ENCODE measurements at places on chromosomes 13 and 19.

- DNase-seq: no peak
Observed at GRCh38 chr19:49468199-49468598, 5.8 kb upstream of the FLT3LG start.

DNA sequence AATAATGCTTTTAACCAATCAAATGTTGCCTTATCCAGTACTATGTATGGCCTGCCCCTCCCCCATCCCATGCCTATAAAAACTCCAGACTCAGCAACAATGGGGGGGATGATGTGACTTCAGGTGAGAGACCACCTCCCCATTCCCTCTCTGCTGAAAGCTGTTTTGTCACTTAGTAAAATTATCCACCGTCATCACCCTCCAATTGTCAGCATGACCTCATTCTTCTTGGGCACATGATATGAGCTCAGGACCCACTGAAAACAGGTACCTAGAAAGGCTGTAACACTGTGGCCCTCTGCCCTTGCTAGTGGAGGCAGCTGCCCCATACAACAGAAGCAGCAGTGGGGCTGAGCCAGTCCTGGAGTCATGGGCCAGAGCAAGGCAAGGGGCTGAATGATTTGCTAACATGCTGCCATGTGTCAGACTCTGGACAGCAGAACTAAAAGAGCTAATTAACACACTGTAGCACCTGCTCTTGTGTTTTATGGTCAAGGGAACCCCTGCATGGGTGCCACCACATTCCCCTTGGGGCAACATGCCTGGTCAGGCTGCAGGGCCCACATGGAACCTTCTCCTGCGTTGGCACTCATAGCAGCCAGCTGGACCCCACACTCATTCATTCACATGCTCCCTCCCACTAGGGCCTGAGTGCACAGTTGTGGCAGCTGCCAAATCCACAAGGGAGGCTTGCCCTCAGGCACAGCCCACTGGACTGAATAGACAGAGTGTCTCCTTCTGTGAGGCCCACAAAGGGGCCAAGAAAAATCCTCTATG, 722.2 kb upstream of the PCDH20 start:
- no peak for DNase-seq

GRCh38 chr19:17909003-17909732, 23.6 kb upstream of the CCDC124 start:
- no peak for DNase-seq

DNA sequence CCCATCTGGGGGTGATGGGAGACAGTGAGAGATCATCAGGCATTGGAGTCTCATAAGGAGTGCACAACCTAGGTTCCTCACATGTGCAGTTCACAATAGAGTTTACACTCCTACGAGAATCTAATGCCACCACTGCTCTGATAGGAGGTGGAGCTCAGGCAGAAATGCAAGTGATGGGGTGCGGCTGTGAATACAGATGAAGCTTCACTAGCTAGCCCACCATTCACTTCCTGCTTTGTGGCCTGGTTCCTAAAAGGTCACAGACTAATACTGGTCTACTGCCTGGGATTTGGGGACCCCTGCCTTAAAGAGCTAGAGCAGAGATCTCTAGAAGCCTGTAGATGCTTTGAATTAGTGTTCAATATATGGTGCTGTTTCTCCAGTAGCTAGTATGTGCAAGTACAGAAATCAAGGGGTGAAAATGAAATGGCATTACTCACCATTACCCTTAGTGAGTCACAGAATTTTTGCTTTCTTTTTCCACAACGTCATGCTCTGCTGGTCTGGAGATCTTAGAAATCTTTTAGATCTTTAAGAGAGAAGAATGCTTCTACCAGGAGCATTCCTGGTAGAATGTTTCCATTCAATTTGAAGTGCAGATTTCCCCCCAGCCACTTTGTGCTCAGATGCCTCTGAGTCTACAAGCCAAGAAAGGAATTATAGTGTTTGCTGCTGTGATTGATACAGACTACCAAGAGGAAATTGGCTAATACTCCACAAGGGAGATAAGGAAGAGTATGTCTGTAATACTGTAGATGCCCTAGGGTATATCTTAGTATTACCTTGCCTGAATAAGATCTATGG, 2301.2 kb downstream of the PCDH9 start:
- DNase-seq: peak; percentile 3

DNA sequence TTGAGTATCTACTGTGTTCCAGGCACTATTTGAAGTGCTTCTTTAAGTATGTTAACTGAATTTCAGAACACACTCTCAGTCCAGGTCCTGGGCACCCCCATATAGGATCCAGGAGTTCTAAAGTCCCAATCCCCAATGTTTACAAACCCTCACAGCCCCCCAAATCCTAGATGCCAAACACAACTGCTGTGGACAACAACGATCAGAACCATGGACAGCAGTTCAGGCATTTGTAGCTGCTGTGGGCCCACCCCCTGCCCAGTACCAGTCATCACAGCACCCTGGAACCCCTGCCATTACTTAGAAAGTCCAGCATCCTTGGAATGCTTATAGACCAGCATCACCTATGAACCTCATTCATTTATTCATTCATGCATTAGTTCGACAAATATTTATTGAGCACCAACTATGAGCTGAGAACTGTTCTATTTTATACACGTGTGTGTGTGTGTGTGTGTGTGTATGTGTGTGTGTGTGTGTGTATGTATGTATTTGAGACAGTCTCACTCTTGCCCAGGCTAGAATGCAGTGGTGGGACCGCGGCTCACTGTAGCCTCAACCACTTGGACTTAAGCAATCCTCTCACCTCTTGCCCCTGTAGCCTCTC, 19.3 kb upstream of the SDHAF1 start:
- peak; percentile 65 for DNase-seq

DNA sequence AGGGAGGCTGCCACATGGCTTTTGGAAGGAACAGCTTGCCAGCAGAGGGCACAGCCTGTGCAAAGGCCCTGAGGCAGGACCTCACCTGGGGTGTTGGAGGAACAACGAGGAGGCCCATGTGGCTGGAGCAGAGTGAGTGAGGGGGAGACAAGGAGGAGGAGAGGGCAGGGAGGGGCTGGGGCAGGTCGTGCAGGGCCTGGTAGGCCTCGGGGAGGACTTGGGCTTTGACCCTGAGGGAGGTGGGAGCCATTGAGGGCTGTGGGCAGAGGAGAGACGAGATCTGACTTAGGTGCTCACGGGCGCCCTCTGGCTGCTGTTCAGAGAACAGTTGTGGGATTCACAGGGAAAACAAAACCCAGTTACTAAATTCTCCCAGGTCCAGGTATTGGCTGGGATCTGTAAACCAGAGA, 25.2 kb downstream of the ZNRF4 start:
- peak; percentile 31 for DNase-seq

DNA sequence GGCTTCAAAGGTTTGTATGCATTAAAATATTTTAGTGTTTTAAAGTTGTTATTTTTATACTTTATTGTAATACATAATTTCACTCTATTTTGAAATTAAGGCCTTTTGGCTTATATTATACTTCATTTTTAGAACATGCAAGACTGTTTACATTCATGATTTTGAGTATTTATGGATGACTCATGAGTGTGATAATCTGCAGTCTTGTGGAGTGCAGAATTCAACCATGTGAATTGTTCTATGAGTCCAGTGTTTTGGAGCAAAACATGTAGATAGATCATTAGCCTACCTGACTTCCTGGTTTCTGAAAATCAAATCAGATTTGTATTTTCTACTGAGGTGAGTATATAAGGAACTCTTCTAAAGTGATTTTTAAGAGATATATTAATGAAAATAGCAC, 241.8 kb downstream of the PCCA start:
- no peak for DNase-seq

- DNase-seq: no peak
Observed at GRCh38 chr19:54335164-54335563, 3.8 kb downstream of the LILRA4 start.

- no peak for DNase-seq
Observed at GRCh38 chr19:937259-937694, 11.4 kb downstream of the ARID3A start.

DNA sequence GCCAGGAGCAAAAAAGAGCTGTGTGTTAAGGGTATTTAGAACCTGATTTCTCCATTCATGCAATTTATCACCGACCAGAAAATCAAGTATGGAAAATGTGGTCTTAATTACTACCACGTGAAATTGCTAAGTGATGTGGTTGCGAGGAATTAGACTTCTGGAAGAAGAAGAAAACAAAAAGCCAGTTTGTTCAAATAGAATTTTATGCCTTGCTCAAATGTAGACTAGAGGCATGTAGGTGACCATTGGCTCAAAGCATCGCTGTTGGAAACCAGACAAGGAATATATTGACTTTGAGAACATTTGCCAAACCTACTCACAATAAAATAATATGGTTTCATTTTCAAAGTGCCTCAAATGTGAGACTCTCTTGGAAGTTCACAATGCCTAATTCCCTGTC, 57.3 kb upstream of the LRCH1 start:
- DNase-seq: no peak

GRCh38 chr13:52743988-52744387, 4.4 kb upstream of the CNMD start:
- DNase-seq: peak; percentile 6

- no peak for DNase-seq
Observed at GRCh38 chr13:59494560-59494970, 669.2 kb downstream of the DIAPH3 start.

DNA sequence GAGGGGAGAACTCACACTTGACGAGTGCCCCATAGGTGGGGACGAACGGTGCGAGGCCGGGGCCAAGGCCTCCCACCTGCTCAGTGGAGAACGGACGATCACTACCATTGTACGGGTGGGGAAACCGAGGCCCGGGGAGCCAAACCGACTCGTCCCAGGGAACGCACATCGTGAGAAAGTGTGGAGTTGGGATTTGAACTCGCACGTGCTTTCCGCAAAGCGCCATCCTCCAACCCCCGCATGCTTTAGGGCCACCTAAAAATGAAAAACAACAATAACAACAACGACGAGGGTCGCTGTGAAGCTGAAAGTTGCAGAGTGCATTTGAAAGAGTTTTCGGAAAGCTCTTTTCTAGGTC, 458 bp downstream of the ARHGEF1 start:
- DNase-seq: no peak

DNA sequence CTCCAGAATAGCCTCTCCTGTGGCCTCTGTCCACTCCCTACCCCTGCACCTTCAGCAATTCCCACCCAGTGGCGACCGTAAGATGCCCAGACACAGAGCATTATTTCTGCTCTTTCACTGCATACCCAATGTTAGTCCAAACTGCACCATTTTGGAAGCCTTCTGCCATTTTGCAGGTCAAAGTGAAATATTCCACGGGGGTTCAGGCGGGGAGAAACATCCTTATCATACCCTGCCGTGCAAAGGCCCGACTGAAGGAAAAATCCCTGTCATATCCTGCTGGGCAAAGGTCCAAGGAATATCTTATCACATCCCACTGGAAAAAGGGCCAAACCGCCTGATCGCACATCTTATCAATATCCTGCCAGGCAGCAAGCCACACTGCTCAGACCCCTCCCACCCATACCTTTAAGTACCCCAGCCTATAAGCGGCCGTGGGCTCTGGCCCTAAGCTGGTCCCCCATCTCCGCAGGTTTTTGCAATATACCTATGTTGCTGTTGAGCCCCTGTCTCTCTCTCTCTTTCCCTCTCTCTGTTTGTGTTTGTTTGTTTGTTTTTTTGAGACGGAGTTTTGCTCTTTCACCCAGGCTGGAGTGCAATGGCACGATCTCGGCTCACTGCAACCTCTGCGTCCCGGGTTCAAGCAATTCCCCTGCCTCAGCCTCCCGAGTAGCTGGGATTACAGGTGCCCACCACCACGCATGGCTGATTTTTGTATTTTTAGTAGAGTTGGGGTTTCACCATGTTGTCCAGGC, 18.2 kb downstream of the CLEC11A start:
- no peak for DNase-seq

GRCh38 chr13:99980201-99980823, 1.3 kb upstream of the ZIC2 start:
- DNase-seq: peak; percentile 64

DNA sequence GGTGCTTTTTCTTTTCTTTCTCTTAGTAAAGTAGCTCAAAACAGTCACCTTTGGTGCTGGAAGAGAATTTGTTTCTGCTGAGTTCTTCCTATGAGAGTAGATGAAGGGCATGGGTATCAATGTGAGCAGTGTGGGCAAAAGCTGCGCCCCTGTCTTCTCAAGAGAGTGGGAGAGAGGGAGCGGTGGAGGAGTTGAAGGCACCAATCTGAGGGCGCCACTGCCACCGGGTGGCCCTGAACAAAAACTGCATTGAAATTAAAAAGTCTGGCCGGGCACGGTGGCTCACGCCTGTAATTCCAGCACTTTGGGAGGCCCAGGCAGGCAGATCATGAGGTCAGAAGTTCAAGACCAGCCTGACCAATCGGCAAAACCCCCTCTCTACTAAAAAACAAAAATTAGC, 28.7 kb upstream of the EPHX3 start:
- DNase-seq: peak; percentile 29

DNA sequence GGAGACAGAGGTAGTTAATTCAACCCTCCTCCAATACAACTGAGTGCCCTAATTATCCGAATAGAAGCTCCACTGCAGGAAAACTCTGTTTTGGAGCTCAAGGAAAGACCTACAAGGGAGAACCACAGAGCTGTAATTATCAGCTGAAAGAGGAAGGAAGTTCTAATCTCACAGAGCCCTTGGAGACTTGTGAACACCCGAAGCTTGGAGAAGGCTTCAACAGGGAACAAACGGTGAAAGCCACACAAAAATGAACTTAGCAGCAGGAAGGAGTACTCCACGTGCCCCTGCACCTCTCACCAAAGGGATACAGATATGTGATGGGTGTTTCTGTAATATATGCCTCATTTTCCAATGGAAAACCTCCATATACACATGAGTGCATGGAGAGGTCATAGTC, 61.1 kb downstream of the IRS2 start:
- no peak for DNase-seq

GRCh38 chr19:15264061-15264932, 32.0 kb upstream of the EPHX3 start:
- DNase-seq: peak; percentile 73

All from common myeloid progenitor, CD34-positive (primary cell).